ENCODE measurements at places on chromosomes 1 and 21.

DNA sequence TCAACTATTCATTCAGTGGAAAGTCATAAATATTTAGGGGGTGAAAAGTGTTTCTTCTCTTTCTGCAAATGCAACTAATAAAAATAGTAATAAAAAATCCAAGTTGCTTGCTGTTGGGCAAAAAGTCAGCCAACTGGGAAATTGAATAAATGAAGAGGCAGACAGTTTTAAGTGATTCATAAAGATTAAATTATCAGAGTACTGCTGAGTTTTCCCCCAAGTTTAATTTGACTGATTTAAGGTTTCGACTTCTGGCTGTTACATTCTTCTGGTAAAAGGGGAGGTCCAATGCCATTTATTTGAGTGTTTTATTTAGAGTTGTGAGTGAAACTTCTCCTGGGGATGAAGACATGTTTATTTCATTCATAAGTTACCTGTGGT lies 125.5 kb downstream of the NTPCR start:
- DNase-seq, result no peak

DNA sequence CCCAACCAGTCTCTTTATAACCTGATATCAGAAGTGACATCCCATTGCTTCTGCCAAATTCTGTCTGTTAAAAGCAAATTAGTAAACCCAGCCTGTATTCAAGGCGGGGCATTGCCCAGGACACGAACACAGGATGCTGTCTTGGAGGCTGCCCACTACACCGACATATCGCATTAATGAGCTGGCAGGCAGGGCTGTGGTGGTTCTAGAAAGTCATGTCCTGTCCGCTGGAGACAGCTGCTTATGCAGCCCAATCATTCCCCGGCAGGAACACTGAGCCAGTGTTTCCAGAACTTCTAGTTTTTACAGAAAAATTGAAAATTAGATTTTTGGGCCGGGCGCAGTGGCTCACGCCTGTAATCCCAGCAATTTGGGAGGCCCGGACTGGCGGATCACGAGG lies 19.3 kb downstream of the C1orf167 start:
- DNase-seq, result no peak

DNA sequence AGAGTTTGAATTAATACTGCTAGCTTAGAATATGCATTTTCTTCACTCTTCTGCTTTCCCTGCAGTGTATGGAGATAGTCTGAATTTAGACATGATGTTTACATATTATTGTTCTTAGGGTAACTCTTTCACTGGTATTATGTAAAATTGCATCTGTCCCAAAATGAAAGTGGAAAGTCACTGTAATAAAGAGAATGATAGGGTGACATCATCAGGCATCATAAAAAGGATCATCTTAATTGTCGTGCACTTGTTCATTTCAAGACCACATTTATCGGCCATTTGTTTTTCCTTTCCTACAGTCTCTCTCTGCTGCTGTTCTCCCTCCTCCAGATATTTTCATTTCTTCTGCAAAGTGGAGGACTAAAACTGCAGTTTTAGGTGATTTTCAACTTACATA lies 61.9 kb upstream of the ZNF281 start:
- no peak for DNase-seq

DNA sequence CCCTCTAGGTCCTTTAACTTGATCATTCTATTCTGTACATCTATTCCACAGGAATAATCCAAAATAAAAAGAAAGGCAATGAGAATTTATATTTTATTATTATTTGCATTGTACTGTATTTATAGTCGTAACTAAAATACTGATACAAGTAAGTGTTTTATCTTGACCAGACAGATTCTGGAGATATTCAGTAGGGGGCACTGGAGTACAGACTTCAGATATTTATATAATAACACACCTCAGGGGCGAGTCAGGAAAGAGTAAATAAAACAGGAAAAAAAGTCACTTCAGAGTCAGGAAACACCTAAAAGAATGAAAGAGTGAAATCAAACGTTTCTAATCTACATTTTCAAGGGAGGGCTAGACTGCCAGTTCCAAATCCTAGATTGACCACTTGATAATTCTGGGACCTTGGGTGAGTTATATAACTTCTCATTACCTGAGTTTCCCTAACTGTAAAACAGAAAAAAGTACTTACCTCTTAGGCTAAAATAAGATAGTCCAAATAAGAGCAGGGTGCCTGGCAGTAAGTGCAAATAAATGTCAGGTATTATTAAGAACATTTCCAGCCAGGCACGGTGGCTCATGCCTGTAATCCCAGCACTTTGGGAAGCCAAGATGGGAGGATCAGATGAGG lies 31.1 kb upstream of the MTF1 start:
- DNase-seq, result peak; percentile 76

- no peak for DNase-seq
These were observed 3.7 kb upstream of the FNDC7 start for GRCh38 chr1:108708691-108709660.

Measured in NCI-H774 (cell line).